Substantia nigra (tissue), 51 donors: ENCODE measurements at places on chromosomes 7 and 10.

DNA sequence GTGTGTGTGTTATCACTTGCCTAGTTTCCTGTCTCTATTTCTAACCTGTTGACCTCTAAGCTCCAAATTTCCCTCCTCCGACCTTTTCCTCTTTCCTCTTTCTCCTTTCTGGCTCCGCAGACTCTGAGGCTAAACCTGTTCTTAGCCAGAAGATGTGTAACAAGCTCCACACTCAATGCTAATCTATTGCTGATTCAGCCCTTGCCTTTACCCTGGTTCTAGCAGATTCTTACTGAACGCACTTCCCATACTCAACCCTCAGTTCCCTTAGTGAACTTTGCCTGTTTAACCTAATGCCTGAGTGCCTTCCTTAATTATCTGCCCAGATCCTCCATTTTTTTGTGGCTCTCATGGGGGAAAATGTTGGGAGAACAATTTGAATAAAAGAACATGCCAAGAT lies 30.0 kb upstream of the SGMS1 start:
- no peak for DNase-seq

- no peak for DNase-seq
Observed at GRCh38 chr10:102673819-102674511, 29.7 kb downstream of the TRIM8 start.

DNA sequence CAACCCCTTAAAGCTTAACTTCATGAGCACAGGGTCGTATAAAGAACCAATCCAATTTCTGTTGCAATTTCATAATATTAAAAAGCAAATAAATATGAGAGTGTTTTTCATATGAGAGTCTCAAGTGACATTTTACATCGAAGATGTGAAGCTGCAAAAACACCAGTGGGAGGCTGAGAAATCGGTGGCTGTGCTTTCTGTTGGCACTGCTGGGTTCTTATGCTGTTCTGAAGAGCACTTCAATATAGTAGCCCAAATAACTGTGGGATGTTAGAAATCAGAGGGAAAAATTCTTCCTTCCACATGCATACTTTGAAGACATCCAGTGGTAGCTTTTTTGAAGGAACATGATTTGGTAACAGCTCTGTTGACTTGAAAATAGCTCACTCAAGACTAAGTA lies 245.8 kb downstream of the ARHGAP21 start:
- no peak for DNase-seq

DNA sequence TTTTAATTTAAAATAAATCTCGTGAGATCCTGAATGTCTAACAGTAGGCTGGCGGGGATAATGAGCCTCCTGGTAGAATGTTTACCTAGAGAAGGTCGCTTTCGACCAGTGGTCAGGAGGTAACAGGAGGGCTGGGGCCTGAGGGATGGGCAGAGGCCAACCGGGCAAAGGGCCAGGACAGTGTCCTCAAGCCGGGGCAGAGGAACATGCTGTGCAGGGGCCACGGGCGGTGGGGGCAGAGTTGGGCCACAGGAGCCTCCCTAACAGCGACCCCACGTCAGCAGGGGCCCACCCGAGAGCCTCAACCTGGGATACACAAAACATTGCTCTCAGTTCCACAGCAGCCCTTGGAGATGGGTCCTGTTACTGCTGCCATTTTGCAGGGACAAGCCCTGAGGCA lies 14.5 kb downstream of the CFAP46 start:
- no peak for DNase-seq

DNA sequence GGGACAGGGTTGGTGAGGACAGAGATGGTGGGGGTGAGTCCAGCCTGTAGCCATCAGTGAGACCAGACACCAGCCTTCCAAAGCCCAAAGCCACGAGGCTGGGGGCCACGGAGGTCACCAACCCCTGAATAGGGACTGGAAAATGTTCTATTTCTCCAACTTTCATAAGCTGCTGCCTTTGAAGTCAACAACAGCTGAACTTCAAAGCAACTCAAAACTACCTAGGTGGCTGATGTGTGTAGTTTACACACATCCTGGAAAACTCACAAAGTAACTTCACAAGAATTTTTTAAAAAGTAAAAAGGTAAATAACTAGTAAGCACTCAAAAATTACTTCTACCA lies 88.8 kb downstream of the CHST15 start:
- DNase-seq, result no peak

DNA sequence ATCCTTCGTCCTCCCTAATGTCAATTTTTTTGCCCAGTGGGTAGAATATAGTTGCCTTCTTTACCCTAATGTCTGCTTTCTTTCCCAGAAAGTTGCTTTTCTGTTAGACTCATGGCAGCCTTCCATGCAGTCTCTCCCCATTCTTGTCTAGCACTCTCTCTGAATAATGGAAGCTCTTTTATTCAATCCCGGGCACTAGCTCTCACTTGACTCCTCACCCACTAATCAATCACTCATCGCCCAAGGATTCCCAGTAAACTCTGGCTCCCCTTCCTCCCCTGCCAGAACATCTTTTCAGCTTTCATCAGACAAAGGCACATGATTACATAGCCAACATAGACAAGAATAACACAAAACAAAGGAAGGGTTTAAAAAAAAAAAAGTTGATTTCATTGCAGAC lies 100.2 kb upstream of the RELN start:
- DNase-seq, result no peak

DNA sequence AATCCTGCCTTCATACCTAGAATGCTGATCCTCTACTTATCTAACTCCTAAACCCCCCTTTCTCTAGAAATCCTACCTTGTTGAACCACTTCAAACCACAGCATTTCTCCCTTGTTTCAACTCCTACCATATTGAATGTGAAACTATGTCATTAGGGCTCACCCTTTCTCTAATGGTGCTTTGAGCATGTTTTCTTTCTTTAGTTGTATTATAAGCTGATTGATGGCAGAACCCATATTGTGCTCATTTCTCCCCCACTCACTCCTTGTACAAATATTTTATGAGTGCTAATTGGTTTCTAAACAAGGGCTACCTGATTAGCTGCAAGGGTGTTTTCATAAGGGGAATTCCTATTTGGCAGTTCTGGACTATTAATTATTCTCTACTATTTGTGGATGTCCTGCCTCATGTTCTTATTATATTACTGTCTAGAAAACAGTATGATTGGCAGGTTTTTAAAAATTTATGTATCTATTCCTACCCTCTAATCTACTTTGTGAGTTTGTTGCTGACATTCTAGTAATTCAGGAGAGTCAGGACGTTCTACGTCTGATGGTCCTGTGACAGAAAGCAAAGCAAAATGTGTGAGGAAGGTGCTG lies 765.8 kb downstream of the KCNMA1 start:
- DNase-seq, result no peak

DNA sequence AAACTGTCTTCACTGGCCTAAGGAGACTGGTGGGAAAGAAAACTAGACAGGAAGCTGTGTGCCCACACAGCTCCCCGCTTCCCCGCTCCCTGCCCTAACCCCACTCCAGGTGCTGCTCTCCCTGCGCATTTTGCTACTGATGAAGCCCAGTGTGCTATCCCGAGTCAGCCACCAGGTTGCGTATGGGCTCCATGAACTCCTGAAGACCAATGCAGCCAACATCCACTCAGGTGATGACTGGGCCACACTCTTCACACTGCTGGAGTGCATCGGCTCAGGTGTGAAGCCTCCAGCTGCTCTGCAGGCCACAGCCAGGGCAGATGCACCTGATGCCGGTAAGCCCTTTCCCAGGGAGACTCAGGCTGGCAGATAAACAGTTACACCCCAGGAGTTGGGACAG lies 20.3 kb upstream of the NFKB2 start:
- no peak for DNase-seq

GRCh38 chr7:21867816-21868575 lies 77.7 kb downstream of the CDCA7L start:
- DNase-seq, result no peak

DNA sequence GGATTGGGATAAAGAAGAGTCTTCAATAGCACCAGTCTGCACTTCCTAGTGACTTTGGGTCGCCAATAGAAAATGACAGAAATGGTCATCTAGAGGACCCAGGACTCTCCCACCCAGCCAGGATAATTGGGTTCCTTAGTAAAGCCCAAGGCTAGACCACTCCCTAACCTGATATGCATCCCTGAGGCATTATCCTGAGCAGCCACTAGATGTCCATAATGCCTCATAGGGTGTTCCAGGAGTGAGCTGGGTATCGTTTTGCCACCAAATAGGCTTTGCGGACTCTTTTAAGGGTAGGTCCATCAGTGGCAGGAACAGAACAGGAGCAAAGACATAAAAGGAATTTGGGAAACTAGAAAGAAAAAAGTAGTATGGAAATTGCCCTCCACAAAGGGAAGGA lies 4.5 kb upstream of the LRRC4 start:
- no peak for DNase-seq

DNA sequence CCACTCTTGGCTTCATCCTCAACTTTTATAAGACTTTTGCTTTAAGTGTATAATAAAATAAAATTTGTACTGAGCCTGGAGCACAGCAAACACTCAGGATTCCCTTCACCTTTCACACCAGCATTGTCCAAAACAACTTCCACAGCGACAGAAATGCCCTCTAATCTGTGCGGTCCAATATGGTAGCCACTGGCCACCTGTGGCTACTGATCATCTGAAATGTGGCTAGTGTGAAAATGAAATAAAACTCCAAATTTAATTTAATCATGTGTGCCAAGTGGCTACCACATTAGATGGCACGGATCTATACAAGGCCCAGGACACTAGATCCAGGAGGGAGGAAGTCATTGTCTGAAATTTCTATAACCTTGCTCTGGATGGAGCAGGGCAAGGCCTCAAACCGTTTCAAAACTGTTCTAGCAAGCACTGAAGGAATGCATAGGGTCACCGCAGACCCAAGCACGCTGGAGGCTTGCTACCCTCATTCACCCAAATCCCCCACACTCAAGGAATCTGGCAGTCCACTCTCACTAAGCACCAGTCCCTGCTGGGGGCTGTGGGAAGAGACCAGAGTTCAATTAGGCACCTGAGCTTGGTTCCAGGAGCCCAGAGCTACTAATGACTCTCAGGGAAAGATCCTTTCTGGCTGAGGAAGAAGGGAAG lies 6.3 kb upstream of the MYO1G start:
- no peak for DNase-seq

DNA sequence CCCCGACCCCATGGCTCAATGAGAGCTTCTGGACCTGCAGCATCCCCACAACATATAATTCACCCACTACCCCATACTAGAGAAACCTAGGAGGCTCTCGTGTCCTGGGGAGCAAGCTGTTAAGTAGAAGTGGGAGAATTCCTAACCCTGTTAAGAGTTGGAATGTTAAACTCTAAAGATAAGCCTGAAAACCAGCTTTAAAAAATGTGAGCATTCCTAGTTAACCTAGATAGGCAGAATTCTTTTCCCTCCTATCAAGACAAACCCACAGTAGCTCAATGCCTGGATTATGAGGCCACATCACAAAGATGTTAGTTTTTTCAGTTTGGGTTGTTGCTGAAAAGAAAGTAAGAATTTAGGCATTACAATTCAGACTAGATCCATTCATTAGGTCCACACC lies 42.9 kb downstream of the GRM8 start:
- no peak for DNase-seq

GRCh38 chr7:139246905-139247304 lies 15.9 kb downstream of the UBN2 start:
- no peak for DNase-seq

DNA sequence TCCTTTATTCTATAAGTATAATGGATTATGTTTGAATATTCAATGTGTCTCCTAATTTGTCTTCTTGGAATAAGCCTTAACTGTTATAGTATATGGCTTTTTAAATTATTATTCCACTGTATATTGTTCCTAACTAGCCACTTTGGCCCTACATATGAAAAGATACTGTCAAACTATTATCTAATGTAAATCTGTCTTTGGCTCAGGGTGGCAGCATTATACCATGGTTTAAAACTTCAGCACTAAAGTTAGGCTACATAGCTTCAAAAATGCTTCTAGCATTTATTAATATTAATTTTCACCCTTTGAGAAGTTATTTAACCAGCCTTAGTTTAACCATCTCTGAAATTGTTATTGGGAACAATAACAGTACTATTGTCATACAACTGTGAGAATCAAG lies 543.1 kb upstream of the MBL2 start:
- DNase-seq, result no peak

- DNase-seq, result no peak
Observed at GRCh38 chr10:117425974-117426566, 50.8 kb upstream of the PDZD8 start.
